ENCODE measurements at places on chromosomes 12 and 14.

GRCh38 chr12:50518090-50518489 is 13.3 kb downstream of the DIP2B start:
- no peak for DNase-seq

- no peak for DNase-seq
These were observed 467.8 kb downstream of the NRXN3 start for GRCh38 chr14:78637908-78638475.

- DNase-seq = no peak
These were observed 82.9 kb upstream of the TRHDE start for GRCh38 chr12:72189266-72189665.

DNA sequence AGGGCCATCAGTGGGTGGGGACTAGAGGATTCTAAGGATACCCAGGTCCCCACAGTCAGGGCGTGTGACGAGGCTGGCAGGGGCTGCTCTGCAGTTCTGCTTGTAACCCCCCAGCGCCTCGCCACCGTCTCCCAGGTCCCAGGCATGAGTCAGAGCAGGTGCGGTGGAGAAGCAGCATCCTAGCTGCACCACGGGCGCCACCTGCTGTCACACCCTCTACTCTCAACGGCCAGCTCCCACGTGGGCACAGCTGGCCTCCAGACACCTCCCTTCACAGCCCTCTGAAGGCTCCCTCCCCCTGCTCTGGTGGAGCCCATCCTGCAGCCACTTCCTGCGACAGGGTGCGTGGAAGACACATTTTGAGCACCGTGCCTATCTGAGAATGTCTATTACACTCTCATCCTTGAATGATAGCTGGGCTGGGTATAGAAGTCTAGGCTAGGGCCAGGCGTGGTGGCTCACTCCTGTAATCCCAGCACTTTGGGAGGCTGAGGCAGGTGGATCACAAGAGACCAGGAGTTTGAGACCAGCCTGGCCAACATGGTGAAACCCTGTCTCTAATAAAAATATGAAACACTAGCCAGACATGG is 6.9 kb upstream of the NUDT14 start:
- DNase-seq = no peak

DNA sequence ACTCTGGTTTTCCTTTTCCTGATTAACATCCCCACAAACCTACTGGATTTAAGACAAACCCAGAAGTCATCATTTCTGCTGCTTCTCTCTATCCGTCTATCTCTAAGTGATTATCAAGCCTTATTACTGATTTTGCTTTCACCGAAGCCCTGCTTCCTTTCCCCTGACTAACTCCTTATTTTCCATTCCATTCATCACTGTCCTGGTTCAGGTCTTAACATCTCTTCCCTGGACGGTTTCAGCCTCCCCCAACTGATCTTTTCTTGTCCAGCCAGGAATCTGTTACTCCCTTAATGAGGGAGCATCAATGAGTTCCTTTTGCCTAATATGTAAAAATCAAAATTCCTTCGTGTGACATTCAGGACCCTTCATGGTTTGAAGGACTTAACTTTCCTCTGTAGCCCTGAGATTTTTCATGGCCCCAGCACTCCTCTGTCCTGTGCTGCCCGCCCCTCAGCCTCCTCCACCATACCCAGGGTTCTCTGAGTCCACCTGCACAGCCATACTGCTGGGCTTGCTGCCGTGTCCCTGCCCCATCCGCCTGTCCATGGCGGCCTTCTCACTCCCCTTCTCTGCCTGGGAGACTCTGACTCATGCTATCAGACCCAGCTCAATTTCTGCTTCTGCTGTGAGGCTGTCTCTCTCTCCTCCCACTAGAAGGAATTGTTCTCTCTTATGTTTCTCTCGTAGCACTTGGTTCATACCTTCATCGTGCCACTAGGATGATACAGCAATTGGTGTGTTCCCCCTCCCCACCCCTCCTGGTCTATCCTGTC is 167.8 kb upstream of the HIF1A start:
- no peak for DNase-seq

DNA sequence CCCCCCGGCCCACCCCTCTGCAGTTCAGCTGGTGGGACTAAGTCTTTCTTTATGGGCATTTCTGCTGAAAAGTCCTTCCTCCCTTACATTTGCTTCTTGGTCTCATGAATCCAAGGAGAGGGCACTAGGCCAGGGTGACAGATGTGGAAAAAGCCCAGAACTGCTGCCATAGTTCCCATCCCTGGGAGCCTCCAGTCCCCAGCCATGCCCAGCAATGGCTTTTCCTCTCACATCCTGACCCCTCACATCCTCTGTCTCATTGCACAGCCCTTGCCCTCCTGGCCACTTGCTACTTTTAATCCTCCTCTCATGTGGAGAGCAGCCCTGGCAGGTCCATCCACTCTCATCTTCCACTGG is 122.5 kb downstream of the ZFP36L1 start:
- peak; percentile 42 for DNase-seq

GRCh38 chr12:109735825-109736551 is 22.4 kb downstream of the FAM222A start:
- DNase-seq = no peak

DNA sequence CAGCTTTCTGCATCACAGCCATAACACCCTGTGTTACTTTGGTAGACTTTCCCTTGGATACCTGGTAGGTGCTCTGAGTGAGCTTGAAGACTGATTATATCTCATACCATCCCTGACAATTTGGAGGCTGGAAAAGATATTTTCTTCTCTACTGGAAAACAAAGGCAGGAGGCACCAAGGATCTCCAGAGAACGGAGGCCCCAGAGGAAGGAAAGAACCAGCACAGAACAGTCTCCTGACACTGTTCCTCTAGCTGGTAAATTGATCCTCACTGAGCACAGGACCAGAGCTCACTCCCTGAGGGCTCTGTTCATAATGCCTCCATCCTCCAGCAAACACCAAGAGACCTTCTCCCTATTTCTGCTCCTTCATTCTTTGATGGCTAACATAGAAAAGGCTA is at the start of gene OR11G2:
Gene OR11G2 (plus strand): TSS at position 301 of the 400 bp plus-strand sequence. CDS start 6,542 bp downstream, outside the sequence.
- DNase-seq = no peak

GRCh38 chr12:51025836-51026638 is at the start of gene SLC11A2:
TSS of gene SLC11A2 (minus strand) at chr12:51026384. CDS start at chr12:51010728, 15,656 bp downstream.
- DNase-seq = peak; percentile 81

DNA sequence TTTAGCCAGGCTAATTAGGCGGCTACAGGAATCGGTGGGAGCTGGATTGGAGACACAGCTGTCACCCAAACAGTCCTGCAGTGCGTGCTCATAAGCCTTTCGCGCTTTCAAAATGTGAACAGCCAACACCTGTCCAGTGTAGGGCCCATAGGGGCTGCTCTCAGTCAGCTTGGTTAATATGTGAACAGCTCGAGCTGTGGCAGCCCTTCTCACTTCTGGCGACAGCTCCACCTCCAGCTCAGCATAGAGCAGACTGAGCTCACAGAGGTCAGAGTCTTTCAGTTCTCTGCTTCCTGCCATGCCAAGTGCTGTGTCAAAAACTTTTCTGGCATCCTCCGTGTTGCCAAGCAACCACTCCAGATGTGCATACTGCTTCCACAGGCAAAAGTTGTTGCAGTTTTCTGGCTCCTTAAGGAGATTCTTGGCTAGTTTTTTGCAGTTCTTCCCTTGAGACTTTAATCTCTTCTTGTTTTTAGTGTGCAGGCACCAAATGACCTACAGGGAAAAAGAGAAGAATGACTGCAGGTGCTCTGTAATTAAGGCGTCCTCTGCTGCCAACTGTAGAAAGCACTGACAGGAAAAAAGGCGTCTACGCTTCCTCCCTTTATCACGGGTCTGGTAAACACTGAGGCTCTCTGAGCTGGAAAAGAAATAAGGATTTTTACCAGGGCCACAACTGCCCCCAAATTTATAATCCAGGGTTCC is 32.5 kb downstream of the PSMC1 start:
- no peak for DNase-seq

- no peak for DNase-seq
These were observed 9.4 kb downstream of the SPRYD3 start for GRCh38 chr12:53069621-53070410.

- no peak for DNase-seq
These were observed 4.0 kb downstream of the MYH7 start for GRCh38 chr14:23431486-23431885.

GRCh38 chr14:69674546-69675244 is 63.3 kb downstream of the SUSD6 start:
- DNase-seq = no peak

GRCh38 chr14:64060199-64060545 is 207.4 kb downstream of the SYNE2 start:
- DNase-seq = no peak

DNA sequence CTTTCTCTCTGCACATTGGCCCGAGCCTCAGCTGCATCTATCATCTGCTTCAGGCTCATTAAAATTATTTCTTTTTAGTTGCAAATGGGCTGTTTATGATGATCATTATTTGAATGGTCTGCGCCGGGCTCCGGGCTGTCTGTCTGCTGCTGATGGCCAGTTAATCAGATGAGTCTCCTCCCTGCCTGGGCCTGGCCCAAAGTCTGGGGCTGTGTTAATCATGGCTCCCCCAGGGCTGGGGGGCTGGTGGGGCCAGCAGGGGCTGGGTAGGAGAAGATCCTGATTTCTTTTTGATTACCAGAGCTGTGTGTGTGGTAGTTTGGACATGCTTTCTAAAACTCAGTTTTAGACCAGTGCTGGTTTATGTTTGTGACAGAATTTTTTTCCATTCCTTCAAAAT is 159.1 kb downstream of the PHETA1 start:
- no peak for DNase-seq

GRCh38 chr14:39265806-39266524 is 32.2 kb downstream of the MIA2 start:
- DNase-seq = no peak

DNA sequence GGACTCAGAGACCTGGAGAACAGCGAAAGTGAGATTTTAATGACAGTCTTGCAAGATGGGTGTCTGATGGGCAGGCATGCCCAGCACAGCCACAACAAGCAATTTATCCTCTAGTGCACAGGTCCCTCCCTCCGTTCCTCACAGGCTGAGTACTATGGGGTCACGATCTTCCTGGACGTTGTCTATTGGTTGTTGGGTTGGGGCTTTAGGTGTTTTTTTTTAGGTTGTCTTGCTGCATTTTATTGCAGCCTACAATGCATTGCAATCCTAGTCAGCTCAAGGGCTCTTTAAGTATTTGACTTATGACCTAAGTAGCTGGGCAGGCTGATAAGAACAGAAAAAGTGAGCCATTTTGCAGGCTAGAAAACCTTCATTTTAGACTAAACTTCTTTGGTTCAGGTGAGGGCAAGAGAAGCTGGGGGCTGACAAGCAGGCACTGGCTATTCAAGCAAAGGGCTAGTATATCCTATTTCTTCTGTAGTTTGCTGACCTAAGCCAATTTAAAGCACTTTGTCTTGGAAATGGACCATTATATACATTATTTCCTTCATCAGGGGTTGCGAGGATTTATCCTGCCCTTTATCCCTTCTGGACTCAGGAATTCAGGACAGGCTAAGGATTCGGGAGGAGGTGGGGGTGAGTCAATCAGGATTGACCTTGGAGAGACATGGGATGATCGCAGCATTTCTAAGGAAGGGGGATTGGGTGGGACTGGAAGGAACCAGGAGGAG is 6.0 kb downstream of the KRT7 start:
- DNase-seq = no peak

DNA sequence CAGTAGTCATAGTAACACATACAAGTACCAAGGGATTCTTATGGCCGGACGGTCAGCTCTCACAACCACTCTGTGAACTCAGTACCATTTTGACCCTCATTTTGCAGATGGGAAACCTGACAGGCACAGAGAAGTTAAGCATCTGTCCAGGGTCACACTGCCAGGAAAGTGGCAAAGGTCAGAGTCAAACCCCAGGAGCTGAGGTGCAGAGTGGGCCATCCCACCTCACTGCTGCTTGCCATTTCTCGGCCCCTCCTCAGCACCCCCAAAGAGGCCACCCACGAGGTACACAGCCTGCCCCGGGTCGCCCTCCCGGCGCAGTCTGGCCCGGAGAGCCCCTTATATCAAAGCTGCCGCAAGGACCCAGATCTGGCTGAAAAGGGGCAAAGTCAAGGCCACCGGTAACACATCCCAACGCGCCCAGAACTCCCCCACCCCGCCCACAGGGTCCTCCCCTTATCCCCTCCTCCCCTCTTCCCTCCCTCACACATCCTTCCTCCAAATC is 1.7 kb downstream of the NCOR2 start:
- no peak for DNase-seq

DNA sequence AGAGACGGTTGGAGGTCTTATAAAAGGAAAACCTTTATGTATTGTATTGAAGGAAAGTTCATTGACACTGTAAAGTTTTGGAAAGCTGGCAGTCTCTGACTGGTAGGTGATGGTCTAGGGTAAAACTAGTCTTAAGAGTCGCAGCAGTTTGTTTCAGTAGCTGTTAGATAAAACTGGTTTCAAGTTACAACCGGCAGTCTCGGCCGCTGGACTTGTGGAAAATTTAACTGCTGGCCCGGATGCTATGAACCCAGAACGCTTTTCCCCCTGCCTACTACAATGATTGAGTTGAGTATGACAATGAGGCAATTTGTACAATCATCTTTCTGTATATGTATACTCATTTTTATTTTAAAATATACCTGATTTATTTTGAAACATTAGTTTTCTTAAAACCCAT is 1426.9 kb downstream of the AACS start:
- DNase-seq = no peak

DNA sequence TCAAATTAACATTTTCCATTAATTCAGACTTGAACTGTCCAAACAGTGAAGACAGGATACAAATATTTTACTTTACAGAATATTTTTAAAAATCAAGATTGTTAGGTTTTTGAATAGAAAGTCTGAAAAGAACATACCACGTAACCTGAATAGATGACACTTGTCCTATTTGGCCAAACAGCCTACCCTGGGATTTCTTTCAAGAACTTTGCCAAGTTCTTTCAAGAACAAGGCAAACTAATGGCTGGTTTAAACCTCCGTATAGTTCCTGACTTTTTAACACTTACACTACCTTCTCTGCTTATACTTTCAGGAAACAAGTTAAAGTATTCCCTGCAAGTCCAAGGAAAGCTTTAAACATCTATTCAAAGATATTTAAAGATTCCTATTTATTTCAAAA is 35.0 kb downstream of the MAP4K5 start:
- DNase-seq = no peak

DNA sequence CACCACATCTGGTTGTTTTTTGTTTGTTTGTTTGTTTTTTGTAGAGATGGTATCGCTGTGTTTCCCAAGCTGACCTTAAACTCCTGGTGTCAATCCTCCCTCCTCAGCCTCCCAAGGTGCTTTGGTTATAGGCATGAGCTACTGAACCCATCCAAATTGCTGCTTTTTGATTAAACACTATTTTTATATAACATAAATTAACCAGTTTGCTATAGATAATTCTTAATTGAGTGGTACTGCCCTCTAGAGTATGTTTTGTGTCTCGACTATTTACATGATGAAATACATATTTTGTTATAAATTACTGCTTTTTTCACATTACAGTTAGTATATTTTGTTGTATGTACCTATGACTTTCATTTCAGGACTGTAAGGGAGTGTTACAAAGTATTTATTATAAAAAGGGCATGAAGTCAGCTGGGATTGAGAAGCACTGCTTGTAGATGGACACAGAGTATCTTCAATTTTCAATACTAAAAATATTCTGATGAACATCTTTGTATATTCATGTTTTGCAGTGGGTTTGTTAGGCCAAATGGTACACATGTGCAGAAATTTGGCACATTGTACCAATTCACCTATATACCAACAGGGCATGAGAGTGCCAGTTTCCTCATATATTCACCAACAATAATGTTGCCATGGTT is 14.9 kb upstream of the SCAF11 start:
- DNase-seq = no peak

- no peak for DNase-seq
These were observed 31.3 kb downstream of the FBXO34 start for GRCh38 chr14:55302367-55303124.

GRCh38 chr14:93333631-93334103 is 831 bp upstream of the BTBD7 start:
- DNase-seq = no peak

- no peak for DNase-seq
These were observed 176.6 kb downstream of the TMTC3 start for GRCh38 chr12:88318726-88319125.

Data from NCI-H446 treated with DMSO at 0.1 percent for 48 hours (cell line).